ENCODE measurements at places on chromosomes 4 and X.
A peak's percentile ranks its signal among the peaks of the same experiment; 100 is the strongest.

DNA sequence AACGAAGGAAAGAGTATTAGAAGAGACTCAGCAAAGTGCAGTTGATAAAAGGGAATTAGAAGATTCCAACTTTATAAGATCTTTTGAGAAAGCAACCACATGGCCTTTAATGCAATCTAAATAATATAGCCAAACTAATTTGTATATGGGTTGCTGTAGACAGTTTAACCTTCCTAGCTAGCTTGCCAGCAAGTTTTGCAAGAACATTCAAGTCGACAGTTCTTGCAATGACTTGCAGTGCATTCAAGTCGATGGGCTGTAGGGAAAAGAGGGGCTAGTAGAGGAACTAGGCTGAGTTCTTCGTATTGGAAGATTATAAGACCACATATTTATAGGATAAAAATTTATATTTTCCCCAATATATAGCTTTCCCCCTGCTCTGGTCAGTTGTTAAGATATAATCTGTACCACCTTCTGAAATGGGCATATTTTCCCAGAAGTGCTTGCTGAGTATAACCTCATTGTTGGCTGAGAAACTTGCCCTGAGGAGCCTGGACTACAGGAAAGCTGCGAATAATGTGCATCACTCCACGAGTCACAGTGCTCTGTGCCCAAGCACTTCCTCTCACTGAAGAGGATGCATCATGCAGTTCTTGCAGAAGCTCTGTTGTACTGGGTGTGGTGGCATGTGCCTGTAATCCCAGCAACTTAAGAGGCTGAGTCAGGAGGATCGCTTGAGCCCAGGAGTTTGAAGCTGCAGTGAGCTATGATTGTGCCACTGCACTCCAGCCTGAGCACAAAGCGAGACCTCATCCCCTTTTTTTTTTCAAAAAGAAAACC, 56.7 kb downstream of the DOCK11 start:
- peaks cover 27% of the 10 kb centered on the region for H3K4me1 ChIP-seq
- H3K27ac ChIP-seq = peak overlapping the region; percentile 49
- no peaks in the 10 kb centered on the region for H3K27me3 ChIP-seq
- DNase-seq = peak; percentile 25
- no peaks in the 10 kb centered on the region for H3K36me3 ChIP-seq

DNA sequence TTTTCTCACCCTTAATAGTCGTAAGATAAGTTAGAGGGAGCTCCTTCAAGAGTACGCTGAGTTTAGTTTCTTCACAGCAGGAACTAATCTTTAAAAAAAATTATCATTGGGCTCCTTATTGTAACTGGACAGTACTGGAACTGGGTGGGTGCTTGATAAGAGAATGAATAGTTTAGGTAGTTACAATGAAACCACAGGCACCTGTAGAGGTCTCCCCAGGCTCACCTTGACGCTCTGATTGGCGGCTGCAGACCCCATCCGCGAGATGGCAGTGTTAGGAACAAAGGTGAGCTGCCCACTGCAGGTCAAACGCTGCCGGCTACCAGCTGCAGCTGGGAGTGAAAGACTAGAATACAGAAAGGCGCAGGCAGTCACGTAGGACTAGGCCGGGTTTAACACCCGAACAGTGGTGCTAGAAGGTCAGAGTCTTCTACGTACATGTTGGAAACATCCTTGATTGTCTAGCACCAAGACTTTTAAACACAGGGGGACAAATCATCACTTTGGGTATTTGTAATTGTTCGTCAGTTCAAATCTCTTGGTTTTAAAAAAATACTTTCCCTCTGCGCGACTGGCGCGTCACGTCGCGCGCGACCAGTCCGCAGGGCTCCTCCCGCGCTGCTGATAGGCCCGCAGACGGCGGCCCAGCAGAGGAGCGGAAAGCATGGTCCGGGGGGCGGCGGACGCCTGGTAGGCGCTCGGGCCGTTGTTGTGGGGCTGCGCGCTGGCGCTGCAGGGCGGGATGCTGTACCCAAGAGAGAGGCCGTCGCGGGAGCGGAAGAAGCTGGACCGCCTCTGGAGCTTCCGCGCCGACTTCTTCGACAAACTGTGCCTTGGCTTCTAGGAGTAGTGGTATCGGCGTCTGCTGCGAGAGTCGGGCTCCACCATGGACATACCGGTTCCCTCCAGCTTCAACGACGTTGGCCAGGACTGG, 45.6 kb downstream of the SMARCA5 start:
- DNase-seq = peak; percentile 13
- H3K27ac ChIP-seq = no peak overlapping the region
- no peaks in the 10 kb centered on the region for H3K4me1 ChIP-seq
- peak overlapping the region; percentile 55 for H3K4me3 ChIP-seq

DNA sequence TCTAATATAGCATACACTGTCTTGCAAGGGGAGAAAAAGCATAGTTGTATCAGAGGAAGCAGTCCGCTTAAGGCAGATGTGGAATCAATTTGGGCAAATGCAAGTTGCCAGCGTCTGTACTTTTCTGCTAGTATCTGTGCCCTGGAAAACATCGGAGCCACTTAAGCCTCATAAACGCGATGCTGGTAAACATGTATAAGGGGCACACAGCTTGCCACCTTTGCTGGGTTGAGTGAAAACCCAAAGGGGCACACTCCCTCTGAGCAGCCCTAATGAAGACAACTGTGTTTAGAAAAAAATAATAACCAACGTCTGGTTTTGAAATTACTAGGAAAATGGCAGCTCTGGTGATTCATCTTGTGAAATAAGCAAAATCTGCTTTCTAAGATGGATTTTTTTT, 24.3 kb downstream of the SMIM20 start:
- DNase-seq = no peak
- no peak overlapping the region for H3K4me3 ChIP-seq
- H3K4me1 ChIP-seq = no peaks in the 10 kb centered on the region
- H3K36me3 ChIP-seq = no peaks in the 10 kb centered on the region
- no peak overlapping the region for H3K27ac ChIP-seq
- H3K27me3 ChIP-seq = no peaks in the 10 kb centered on the region

DNA sequence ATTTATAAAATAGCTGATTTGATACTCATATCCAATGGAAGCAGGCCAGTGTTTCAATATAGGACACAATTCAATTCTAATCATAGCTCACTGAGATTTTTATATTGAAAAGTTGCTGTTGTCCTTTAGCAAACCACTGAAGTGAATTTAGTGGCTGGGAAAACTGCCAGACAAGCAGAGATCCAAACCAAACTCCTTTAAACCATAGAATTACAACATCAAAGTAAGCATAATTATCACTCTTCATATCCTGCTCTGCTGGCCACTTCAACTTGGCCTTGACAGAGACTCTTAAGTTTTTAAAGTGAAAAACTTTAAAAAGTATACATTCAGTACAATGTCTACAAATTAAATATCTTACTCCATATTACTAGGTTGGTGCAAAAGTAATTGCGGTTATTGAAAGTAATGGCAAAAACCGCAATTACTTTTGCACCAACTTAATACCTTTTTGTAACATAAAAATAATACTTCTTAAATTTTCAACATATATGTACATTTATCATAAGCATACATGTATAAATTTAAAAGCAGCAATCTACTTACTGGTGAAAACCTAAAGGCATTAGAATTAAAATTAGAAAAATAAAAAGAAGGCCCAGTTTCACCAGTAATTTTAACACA, 433.0 kb downstream of the PCDH10 start:
- H3K4me3 ChIP-seq = no peak overlapping the region
- H3K4me1 ChIP-seq = no peaks in the 10 kb centered on the region
- H3K36me3 ChIP-seq = no peaks in the 10 kb centered on the region
- no peaks in the 10 kb centered on the region for H3K27me3 ChIP-seq

GRCh38 chrX:69807400-69807799, 191.5 kb downstream of the EDA start:
- H3K4me1 ChIP-seq = no peaks in the 10 kb centered on the region
- H3K27ac ChIP-seq = no peak overlapping the region

- H3K27ac ChIP-seq = no peak overlapping the region
- H3K4me3 ChIP-seq = no peak overlapping the region
- no peaks in the 10 kb centered on the region for H3K27me3 ChIP-seq
- no peaks in the 10 kb centered on the region for H3K4me1 ChIP-seq
- DNase-seq = no peak
These were observed 38.6 kb downstream of the PRKX start for GRCh38 chrX:3674881-3675280.

GRCh38 chrX:79096145-79096556, 48.3 kb upstream of the GPR174 start:
- no peak for DNase-seq
- H3K36me3 ChIP-seq = no peaks in the 10 kb centered on the region
- no peaks in the 10 kb centered on the region for H3K4me1 ChIP-seq
- H3K27ac ChIP-seq = no peak overlapping the region
- no peak overlapping the region for H3K4me3 ChIP-seq
